ENCODE measurements at places on chromosomes 4 and X. TPM values are rescaled to one million over a fixed set of nuclear protein-coding genes. Genes with fewer than 3 reads are reported as not detected.

GRCh38 chr4:40963897-40964478 is 214.2 kb downstream of the NSUN7 start:
- H3K4me3 ChIP-seq = no peak overlapping the region
- no peaks in the 10 kb centered on the region for H3K27me3 ChIP-seq
- H3K27ac ChIP-seq = no peak overlapping the region

DNA sequence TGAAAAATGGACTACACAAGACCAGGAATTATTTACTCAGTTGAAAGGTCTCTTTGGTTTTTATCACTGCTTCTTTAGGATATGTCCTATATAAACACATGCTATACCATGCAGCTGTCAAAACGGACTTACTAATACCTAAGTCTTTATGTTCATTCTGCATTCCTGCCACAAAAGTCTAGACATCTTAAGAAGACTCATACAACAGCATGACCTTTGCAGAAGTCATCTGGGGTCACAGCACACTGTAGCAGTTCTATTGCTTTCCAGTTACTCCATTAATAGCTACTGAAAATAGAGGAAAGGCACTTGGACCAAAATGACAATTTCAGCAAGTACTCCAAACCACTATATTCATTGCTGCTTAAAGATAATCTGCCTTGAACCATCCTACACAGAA is 53.2 kb downstream of the DDX60 start:
- H3K27ac ChIP-seq = peak overlapping the region; percentile 63
- H3K4me1 ChIP-seq = peaks cover under 1% of the 10 kb centered on the region
- H3K27me3 ChIP-seq = no peaks in the 10 kb centered on the region
- H3K36me3 ChIP-seq = no peaks in the 10 kb centered on the region

GRCh38 chrX:149531599-149531998 is 9.2 kb upstream of the EOLA1 start:
- no peak for DNase-seq
- H3K4me1 ChIP-seq = no peaks in the 10 kb centered on the region
- H3K4me3 ChIP-seq = no peak overlapping the region
- H3K36me3 ChIP-seq = no peaks in the 10 kb centered on the region
- no peaks in the 10 kb centered on the region for H3K27me3 ChIP-seq
- H3K27ac ChIP-seq = no peak overlapping the region

GRCh38 chrX:1899841-1900240 is 285.0 kb downstream of the ASMT start:
- H3K4me1 ChIP-seq = no peaks in the 10 kb centered on the region
- no peak overlapping the region for H3K27ac ChIP-seq
- DNase-seq = no peak
- H3K4me3 ChIP-seq = no peak overlapping the region
- no peaks in the 10 kb centered on the region for H3K36me3 ChIP-seq

GRCh38 chr4:107037199-107037584 is 1.1 kb upstream of the DKK2 start:
- H3K27ac ChIP-seq = no peak overlapping the region
- H3K4me3 ChIP-seq = no peak overlapping the region

DNA sequence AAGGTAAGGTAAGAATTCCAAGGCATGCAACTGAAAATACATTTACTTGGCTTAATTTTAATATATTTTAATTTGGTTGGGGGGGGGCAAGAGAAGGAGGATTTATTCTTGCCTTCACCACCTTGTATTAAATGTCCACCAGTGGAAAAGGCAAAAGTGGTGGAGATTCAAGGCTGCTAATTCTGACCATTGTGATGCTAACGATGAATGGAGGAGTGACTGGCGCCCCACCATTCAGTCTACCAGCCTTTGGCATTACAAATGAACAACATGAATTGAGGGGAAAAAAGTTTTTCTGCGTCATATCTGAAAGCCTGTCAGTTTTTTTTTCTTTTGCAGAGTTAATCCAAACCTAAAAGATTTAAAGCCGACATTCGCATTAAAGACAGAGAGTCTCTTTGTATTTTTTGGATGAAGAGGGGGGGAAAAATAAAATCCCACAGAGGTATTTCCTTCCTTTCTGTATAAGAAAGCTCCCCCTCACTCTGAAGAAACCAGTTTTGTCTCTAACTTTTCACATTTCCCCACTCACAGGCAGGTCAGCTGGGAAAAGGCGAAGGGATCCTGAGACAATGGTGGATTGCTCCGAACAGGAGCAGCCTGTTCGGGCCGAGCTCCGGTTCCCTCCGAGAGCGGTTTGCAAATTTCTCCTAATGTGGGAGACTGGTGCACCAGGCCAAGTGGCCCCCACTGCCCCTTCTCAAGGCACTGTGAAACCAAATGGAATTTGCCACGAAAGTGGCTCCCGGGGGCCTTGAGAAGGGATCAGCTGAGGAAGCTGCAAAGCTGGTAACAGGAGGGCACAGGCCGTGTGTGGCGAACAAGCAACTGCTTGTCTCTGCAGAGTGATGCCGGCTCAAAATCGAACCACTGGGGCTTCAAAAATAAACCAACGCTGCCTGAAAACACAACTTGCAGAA is 28.1 kb downstream of the SHISA3 start:
- DNase-seq = no peak
- H3K4me3 ChIP-seq = no peak overlapping the region
- H3K27ac ChIP-seq = no peak overlapping the region
- no peaks in the 10 kb centered on the region for H3K27me3 ChIP-seq
- no peaks in the 10 kb centered on the region for H3K4me1 ChIP-seq
- H3K36me3 ChIP-seq = peaks cover 17% of the 10 kb centered on the region

- no peak overlapping the region for H3K27ac ChIP-seq
- H3K4me3 ChIP-seq = no peak overlapping the region
- no peaks in the 10 kb centered on the region for H3K36me3 ChIP-seq
- no peak for DNase-seq
- H3K27me3 ChIP-seq = no peaks in the 10 kb centered on the region
Measured at GRCh38 chr4:73772363-73772762, 32.0 kb downstream of the CXCL8 start.

- no peaks in the 10 kb centered on the region for H3K27me3 ChIP-seq
- peak; percentile 70 for DNase-seq
- H3K4me3 ChIP-seq = no peak overlapping the region
- no peaks in the 10 kb centered on the region for H3K4me1 ChIP-seq
- no peak overlapping the region for H3K27ac ChIP-seq
Measured at GRCh38 chr4:110193822-110194761, 4.3 kb downstream of the ELOVL6 start.

- no peak overlapping the region for H3K4me3 ChIP-seq
- DNase-seq = no peak
- H3K27me3 ChIP-seq = no peaks in the 10 kb centered on the region
Measured at GRCh38 chrX:81392396-81392795, 190.5 kb downstream of the SH3BGRL start.

DNA sequence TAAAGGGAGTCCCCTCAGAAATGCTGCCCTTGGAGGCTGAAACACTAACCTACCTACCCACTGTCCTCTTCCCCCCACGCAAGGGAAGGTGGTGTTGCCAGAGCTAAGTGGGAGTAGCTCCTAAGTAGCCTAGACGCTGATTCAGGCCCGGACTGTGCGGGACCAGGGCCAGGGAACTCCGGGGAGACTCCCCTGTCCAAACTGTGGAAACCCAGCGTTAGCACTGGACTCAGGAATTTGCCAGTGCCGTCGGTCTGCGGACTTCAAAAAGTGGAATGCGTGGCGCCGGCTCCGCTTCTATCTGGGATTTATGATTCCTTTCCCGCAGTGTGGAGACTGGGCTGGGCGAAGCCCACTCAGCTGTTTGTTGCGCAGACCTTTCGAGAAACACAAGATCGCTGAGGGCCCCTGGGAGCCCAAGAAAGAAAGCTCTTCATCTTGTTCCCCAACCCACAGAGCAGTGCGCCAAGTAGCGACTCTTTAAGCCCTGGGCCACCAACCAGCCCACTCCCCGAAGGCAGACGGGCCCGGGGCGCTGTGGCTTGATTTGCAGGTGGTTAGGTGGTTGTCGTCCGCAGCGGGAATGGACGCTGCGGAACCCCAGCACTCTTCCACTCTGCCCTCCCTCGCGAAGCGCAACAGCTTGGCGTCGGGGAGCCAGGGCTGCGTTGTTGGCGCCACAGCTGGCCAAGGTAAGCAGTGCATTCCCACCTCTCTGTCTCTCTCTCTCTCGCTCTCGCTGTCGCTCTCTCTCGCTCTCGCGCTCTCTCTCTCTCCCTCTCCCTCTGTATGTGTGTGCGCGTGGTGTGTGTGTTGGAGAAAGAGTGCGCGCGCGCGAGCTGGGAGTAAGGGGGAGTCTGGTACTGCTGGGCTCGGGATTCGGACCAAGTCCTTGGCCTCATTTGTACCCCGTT is 2.0 kb downstream of the TMEM255A start:
- peak overlapping the region; percentile 4 for H3K4me3 ChIP-seq
- H3K27me3 ChIP-seq = peaks cover 2% of the 10 kb centered on the region
- DNase-seq = no peak
- no peaks in the 10 kb centered on the region for H3K36me3 ChIP-seq

DNA sequence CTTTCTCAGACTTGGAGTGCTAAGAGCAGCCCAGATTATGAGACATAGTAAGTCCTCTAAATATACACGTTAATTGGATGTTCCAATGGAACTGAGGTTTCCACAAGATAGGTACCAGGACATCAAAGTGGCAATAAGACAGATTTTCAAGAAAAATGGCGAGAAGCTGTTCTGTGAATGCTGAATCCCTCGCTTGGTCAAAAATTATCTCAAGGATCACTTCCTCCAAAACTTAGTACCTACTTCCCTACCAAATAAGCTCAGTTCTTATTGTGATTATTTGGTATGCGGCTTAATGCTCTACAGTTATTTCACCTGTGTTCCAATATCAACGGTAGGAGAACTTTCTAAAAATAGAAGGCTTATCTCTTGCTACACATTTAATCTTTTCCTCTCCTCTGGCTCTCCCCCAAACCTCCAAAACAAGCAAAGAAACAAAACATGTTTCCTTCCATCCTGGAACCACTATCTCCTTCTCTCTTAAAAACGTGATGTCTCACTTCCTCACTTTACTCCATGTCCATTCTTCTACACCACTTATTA is 14.7 kb downstream of the PDGFC start:
- H3K27ac ChIP-seq = no peak overlapping the region
- H3K4me1 ChIP-seq = peaks cover 26% of the 10 kb centered on the region
- H3K27me3 ChIP-seq = no peaks in the 10 kb centered on the region
- no peak for DNase-seq

WNK3 gene
- 3.0 TPM for total RNA-seq

PNCK gene
- 4.0 TPM for total RNA-seq

TKTL2 gene
- total RNA-seq = not detected

AP1AR gene
- 10.2 TPM for total RNA-seq

RNF175 gene
- 10.2 TPM for total RNA-seq

USP51 gene
- total RNA-seq = 1.7 TPM
